ENCODE measurements at places on chromosomes 3 and 15.

GRCh38 chr3:55912880-55913279 is 425.8 kb upstream of the WNT5A start:
- DNase-seq: no peak

DNA sequence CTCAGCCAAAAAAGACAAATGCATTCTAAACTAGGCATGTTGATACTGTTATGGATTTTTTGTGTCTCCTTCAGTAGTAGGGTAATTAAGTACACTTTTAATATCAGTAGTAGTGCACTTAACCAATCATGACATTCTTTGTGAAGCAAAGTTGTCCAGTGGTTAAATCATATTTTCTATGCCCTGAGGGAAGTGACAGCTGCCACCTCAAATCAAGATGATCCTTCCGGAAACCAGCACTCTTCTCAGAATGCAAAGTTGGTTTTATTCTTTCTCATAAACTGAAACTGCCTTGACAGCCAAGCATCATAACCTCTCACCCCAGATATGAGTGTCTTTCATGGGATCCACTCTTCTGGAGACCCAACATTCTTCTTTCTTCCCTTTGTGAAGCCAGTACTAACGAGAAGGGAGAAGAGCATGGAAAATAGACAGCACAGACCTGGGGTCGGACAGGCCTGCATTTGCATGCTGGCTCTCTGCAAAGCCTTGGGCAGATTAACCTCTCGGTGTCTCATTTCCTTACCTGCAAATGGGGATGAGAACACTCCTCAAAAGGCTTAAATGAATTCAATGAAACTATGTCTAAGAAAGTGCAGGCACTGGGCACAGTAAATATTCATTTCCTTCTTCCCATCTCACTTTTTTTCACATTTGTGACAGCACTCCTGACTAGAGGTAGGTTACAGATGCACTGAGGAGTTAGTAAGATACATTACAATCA is 13.2 kb downstream of the AAGAB start:
- no peak for DNase-seq

DNA sequence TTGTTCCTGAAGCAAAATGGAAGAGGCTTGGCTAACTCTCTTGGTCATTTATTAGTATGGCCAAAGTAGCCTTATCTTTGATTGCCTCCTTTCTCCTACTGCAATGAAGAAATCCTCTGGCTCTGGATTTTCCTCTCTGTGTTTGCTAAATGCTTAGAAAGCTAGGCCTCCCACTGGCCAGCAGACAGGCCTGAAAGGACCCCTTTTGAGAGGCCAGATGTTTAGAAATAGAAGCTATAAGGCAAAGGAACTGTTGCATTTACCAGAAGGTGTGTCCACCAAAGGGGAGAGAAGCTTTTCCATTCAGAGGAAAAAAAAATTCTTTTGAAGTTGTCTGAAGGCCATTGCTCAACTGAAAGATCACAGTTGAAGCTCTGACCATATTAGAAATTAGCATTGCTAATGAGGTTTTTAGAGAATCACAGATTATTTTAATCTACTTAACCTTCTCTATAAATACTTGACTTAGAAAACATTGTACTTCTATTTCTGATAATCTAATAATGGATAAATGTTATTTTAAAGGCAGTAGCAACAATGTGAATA is 160.8 kb downstream of the SYNPR start:
- DNase-seq: no peak

- DNase-seq: peak; percentile 34
These were observed 37.7 kb upstream of the GNB5 start for GRCh38 chr15:52228921-52229320.

DNA sequence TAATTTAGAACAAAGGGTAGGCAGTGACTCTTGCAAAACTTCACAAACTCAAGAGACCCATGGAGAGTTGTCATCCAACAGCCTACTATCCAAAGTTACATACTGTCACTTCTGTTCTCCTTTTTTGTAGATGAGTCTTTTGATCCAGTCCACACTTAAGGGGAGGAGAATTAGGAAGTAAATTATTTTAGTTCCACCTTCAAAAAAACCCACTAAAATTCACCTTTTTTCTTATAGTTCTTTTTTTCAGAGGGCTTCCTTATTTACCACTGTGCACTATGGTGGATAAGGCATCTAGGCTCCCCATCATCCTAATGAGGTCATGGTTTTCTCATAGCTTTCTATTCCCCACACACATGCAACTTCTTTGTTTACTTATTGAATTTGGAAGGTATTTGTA is 8.6 kb upstream of the TCAIM start:
- no peak for DNase-seq

GRCh38 chr3:59135096-59135495 is 85.3 kb upstream of the CFAP20DC start:
- DNase-seq: no peak

DNA sequence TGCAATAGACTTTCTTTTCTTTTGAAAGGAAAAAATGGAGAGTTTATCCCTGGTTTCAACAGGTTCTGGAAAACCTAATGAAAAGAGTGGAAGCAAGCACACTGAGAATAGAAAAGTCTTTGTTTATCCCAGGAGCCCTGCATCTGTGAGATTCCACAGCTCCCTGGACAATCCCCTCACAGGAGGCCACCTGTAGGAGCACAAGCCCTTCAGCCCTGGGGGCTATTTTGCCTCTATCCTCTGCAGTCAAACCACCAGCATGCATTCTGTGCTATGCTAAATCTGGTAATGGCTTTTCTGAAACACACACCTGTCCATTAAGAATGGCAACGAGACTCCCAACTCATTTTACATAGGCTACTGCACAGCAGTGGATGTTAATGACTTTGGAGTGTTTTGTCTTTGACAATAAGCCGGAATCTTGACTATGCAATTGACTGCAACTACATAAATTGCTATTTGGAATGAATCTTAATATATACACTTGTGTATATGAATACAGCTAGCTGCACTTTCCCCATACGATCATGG is 369.4 kb downstream of the NR2F2 start:
- no peak for DNase-seq

- no peak for DNase-seq
These were observed 857 bp downstream of the AEN start for GRCh38 chr15:88621789-88622604.

DNA sequence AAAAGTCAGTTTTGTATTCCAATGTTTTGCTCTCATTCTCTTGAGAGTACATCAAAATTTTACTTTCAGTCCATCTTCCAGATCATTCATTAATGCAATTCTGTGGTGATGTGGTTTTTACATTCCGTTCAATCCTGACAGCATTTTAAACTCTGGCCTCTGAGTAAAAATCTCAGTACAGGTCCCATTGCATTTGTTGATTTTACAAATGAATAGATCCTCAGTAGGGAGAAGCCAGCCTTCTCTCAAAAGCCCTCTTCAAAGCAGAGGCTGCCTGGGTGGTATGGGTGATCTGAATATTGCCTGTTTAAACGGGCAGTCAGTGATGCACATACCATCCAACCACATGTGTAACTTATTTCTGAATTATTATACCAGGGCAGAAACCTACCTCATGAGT is 72.5 kb upstream of the TSC22D2 start:
- DNase-seq: no peak

DNA sequence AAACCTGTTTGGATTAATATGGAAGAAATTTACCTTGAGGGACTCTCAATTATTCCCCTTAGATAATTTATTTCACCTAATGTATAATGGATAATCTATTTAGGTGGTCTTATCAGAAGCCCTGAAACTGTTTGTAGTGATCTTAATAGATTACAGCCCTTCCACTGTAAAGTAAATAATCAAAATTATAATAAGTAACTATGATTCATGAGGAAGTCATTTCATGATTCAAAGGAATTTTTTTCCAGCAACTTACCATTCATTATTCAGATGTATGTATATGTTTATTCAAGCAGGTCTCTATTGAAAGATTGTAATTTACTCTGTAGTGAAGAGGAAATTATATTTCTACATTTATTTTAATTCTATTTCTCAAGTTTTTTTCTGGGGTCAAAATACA is 250.6 kb upstream of the ROBO1 start:
- no peak for DNase-seq

DNA sequence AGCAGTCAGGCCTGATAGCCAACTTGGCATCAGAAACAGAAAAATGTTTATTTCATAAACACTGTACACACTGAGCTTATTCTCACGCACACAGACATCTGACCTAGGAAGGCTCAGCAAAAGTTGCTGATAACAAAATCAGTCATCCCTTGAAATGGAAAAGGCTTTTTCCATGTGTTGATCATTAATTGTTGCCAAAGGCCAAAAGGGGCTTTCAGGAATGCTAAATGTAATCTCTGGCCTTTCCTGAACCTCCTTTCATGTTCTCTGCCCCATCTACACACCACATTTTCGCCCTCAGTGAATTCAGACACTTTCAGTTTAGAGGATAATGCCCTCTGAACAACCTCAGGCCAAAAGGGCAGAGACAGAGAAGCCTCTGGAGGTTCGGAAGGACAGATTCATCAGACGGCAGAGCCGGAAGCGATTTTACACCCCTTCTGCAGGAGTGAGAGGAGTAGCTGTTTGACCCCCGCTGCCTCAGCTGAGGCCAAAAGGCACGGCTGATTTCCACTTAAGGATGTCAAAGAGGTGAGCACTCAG is 14.5 kb downstream of the RTP4 start:
- peak; percentile 11 for DNase-seq

DNA sequence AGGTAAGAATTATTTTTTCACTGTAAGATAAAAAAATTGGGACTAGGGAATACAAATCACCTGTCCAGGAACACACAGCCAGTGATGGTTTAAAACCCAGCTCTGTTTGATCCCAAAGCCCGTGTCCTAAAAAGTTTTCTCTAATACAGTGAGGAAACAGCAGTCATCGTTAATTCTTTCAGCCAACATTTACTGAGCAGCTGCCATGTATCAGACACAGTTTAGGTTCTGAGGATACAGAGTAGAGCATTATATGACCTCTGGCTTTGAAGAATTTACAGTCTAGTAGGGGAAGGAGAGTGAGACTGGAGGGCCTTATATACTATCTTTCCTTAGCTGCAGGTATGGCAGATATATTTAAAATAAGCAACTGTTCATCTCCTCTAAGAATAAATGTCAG is 82.7 kb downstream of the KCNMB2 start:
- no peak for DNase-seq

- peak; percentile 46 for DNase-seq
These were observed 39.7 kb upstream of the MYZAP start for GRCh38 chr15:57551715-57552677.

GRCh38 chr3:162704799-162705385 is 1208.3 kb downstream of the OTOL1 start:
- DNase-seq: no peak

GRCh38 chr3:190534986-190535385 is 21.1 kb downstream of the IL1RAP start:
- DNase-seq: no peak

GRCh38 chr15:72835294-72835890 is 51.8 kb upstream of the ADPGK start:
- no peak for DNase-seq

DNA sequence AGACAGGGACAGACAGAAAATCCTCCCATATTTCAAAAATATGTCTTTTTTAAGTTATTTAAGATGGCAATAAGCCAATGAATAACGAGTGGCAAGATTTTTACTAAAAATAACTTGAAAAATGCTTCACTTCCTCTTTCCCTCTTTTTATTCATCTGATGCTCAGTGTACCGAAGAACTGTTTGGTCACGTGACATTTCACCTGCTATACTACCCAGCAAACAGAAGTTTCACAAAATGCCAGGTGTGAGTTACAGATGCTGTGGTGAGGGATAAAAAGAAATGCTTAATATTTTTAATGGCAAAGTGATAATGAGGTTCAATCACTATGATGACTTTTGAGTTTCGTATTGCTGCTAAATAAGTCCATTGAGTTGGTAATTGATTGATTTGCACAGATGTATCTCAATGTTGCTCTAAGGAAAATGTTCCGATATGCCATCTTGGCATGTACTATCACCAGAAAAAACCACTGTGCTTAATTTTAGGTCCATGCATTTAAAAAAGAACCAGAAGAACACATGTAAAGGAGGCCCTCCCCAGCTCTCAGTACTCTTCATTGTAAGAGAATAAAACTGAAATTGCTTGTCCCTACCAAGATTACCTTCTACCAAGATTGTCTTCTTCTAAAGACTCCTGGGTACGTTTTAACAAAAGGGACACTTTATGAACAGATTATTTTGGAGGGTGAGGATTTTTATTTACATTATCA is 26.0 kb upstream of the SEC62 start:
- no peak for DNase-seq

Measured in nephron progenitor cell (in vitro differentiated cells).